ENCODE measurements at places on chromosomes 6 and 20.

DNA sequence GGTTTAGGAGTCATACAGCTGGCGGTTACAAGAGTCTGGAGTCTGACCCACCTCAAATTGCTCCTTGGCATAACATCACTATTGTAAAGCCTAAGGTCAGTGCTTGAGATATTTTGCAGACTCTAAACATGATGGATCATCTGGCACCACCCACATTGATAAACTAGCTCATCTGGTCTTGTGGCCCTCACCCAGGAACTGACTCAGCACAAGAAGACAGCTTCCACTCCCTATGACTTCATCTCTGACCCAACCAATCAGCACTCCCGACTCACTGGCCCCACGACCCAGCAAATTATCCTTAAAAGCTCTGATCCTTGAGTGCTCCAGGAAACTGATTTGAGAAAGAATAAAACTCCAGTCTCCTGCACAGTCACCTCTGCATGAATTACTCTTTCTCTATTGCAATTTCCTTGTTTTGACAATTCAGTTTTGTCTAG lies 115.9 kb downstream of the CD24 start:
- no peak for DNase-seq

DNA sequence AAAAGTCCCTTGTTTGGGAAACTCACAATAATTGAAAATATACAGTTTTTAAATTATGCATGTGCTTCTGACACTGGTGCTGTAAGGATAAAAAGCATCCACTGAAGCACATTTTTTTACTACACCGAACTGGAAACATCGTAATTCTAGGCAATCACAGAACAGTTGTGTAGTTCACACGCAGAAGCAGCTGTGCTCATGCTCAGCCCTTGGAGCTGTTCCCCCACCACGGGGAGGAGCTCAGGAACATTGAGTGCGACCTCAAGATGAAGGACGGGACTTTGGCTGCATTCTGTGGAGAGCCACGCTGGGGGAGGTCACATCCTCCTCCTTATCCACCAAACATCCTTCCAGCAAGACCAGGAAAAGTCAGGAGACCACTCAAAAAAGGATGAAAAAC lies 466.3 kb upstream of the CDH4 start:
- DNase-seq: no peak

DNA sequence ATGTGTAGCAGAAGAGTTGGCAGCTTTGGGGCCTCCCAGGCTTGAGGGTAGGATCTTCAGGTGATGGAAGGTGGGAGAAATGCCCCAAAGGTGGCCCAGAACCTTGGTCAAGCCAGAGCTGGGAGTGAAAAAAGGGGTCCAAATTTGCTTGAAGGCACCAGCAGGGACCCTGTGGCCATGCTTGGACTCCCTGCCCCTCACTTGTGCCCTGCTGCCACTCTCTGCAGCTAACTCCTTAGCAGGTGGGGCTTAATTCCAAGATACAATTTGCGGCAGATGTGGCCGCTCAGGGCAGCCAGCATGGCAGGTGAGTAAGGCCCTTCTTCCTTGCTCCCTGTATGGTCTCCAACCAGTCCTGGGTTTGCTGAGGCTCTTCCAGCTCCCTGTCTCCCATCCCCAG lies 285.0 kb upstream of the RNF24 start:
- DNase-seq: no peak

DNA sequence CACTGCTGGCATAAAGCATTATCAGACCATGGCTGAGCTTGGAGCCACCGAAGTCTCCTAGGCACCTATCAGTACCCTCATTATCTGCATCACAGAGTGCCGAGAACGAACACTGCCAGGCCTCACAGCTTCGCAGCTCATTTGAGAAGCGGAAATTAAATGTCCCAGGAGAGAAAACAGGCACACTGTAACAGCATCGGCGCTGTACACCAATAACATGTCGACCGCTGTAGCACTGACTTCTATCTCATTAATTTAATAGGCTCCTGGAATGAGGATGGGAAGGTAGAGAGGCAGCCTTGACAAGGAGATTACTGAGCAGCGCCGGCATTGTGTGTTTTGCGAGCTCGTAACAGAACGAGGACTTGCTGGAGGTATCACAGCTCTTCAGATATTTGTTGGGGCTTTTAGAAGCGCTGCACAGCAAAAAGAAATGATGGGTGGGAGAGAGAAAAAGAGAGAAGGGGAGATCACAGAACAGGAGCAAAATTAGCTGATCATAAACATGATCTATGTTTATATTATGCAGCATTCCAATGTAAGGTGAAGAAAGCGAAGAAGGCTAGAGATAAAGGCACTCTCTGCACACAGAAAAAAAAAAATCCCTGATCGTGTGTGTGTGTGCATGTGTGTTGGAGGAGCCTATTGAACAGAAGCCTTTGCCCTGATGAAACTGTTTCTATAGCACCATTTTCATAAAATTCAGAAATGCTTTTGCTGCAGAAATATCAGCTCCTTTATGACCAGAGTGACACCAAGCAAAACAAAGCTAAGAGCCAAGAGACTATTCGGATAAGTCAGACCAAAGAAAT lies 29.2 kb downstream of the ID4 start:
- DNase-seq: no peak

GRCh38 chr6:467111-467510 lies 75.6 kb downstream of the IRF4 start:
- DNase-seq: no peak

DNA sequence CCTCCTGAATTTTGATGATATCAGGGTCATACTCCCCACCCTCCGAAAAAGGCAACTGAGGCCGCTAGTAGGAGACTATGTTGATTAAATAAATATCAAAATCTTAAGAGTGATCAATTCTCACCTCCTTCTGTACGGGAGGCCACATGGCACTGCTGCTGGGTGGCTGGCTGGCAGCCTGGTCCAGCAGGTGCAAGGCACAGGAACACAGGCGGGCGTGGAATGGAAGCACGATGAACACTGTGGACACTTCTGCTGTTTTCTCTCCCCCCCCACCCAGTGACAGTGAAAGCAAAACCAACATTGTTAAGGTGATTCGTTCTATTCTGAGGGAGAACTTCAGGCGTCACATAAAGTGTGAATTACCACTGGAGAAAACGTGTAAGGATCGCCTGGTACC lies 9.7 kb upstream of the CLDN20 start:
- DNase-seq: no peak

- no peak for DNase-seq
These were observed 1.9 kb upstream of the TBX18 start for GRCh38 chr6:84766118-84766798.

DNA sequence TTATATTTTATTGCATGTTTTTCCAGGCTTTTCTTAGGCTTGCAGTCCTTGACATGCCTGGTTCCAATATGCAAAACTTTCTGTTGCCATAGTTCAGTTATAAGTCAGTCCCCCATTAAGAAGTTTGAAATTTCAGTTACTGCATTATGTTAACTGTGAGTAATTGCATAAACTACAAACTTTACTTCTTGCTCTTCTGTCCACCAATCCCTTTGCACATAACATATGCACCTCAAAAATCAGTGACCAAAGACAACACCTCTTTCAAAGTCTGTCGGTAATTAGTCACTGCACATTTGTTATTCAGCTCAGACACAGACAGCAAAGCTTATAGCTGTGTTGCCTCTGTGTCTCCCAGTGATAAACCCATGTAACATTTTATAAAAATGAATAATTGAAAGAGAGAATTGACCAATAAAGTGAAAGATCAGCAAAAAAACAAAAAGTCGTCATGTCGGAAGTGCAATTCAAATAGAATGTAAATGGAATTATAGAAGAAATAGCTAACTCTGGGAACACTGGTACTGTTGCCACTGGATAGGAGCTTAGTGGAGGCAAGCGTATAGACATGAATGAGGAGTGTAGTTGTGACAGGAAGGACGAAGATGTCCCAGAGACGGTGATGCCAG lies 50.3 kb upstream of the BTBD3 start:
- no peak for DNase-seq

- no peak for DNase-seq
These were observed 14.9 kb upstream of the DDO start for GRCh38 chr6:110430236-110430635.

DNA sequence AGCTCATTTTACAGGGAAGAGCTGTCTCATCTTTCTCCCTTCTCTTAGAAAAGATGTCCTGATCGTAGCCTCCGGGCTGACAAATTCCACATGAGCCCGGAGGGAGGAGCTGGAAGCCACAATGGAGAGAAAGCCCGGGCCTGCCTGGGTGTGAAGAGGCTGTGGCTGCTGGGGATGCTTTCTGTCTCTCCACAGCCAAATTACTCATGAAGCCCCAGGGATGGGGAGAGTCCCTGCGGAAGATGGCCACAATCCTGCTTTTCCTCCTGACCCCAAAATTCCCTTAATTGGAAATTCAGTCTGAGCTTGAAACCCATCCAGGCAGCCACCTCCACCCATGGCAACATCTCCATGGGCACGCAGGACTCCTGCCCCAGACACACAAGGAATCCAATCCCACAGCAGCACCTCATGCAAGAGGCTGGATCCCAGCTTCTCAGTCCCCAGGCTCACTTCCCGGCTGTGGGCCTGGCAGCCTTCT lies 32.4 kb downstream of the JPH2 start:
- DNase-seq: no peak

DNA sequence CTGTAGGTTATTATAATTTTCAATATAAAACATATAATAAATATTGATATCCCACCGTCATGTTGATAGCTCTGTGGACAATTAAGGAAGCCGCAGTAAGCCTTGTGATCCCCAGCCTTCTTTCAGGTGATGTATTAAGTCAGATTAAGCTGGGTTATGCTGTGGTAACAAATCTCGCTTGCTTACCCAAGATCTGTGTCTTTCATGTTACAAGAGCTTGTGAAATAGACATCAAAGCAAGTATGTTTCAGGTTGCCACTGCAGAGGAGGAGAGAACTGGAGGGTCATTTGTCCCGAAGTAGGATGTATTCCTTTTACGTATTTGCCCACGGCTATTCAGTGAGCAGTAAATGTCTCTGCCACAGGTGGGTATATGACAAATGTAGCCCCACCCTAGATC lies 17.8 kb upstream of the BCKDHB start:
- DNase-seq: no peak

DNA sequence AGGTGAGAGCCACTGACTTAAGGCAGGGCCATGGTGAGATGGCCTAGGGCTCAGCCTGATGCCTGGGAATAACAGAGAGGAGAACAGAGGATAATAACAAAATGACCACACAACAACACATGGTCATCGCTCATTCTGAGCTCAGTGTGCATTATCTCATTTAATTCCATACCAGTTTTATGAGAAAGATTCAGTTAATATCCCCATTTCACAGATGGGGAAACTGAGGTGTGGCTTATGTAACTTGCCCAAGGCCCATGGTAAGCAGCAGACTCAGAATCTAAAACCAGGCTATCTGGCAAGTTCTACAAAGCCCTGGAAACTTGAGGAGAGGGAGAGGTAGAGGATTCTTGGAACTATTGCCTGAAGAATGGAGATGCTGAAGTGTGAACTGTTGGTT lies 200.9 kb upstream of the PMEPA1 start:
- no peak for DNase-seq

DNA sequence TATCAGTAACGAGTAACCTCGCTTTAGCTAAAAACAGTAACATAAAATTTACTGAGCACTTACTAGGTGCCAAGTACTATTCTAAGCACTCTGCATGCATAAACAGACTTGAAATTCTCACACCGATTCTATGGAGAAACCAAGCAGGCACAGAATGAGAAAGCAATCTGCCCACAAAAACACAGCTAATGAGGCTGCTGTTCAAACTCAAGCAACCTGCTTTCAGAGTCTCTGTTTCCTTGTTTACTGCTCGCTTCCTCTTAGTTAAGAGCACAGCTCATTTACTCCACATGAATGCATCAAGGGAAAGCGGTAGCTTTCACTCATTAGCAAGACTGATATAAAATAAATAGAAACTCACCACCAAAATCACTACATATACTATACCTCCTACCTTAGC lies 37.4 kb downstream of the PRKN start:
- DNase-seq: no peak

DNA sequence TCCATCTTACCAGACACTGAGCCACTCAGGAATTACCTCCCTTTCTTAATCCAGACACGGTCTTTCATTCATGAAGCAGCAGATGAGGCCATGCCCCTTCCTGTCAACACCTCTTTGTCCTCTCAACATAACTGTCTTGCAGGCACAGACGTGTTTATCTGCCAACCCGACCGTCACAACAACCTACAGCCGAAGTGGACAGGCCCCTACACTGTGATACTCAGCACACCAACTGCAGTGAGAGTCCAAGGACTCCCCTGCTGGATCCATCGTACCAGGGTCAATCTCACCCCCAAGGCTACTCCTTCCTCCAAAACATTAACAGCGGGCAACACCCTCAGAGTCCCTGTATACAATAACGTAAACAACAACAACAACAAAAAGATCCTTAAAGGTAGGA lies 30.6 kb upstream of the ULBP3 start:
- DNase-seq: no peak

All from NK-92 treated with Interleukin-12 subunit alpha and Interleukin-12 subunit beta, amount 100 ng/mL, for 24 hours (cell line).